ENCODE measurements at places on chromosomes 4 and X.

- no peak for DNase-seq
These were observed 991.8 kb upstream of the SLIT2 start for GRCh38 chr4:19259920-19260319.

DNA sequence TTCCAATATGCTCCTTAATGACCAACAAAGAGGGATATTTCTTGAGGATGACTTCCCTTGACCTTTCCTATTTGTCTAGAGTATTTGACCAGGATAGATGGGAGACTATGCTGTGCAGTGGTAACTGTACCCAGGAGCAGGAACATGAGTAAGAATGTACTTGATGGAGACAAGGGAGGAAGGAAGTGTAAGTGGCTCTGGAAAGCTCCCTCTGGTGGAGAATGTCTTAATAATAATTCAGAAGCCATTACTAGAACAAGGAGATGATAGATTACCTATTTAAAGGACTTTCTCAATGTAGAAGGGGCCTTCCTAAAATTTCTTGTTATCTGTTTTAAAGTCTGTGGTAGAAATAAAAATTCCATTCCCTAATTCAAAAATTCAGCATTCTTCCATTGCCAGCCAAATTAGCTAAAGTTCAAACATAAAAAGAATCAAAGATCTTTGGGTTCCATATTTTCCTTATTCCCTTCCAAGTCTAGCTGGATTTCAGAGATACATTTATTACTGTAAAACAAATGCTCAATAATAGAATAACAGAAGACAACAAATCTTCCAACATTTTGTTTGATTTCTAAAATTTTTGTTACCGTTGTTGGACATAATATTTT lies 83.8 kb downstream of the GRID2 start:
- no peak for DNase-seq

GRCh38 chr4:73922766-73923630 lies 53.8 kb downstream of the CXCL1 start:
- DNase-seq = no peak

DNA sequence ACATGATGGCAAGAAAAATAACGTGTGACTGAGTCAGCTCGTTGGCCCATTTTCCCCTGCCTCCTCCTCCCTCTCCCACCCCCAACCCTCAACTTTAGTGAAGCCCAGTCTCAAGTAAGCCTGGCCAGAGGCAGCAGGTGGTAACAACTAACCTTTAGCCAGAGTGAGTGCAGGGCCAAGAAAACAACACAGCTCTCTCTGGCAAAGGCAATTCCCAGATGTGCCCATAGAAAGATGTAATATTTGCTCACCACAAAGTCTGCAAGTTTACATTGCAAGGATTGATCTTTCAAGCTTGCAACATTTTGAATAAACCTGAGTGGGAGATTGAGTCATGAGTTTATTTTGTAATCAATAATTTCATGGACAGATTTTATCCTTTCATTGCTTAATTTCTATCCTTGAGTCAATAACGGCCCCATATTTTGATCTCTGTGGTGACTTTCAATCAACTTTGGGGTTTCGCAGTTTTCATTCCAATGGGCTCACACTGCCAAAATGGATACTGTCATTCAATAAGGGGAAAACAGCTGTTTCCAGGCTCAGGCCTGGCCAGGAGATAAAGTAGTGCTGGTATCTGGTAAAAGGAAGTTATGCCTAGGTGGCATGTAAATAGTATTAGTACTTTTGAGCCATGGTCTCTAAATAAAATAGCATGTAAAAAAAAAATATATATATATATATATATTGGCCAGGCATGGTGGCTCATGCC lies 130.7 kb upstream of the TMEM164 start:
- no peak for DNase-seq

- no peak for DNase-seq
These were observed 3.0 kb upstream of the ATP1B4 start for GRCh38 chrX:120358737-120359456.

DNA sequence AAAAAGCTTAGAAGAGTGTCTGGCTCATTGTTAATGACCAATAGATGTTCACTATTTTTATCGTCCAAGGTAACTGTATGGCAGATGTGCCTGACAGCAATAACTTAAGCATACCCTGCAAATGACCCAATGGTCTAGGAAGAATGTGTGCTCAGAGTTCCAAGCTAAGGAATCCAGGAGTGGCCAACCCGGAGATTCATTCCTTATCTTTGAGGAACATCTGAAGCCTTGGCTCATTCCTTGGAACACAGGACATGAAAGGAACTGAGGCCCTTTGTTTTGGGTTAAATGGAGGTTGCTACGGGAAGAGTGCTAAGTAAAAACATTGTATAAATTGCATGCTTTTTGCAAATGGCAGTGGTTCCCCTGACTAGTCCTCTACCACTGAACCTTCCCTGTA lies 38.9 kb upstream of the EFNB1 start:
- DNase-seq = no peak

Data from CD4-positive, alpha-beta T cell treated with Interleukin-2 at 100 ng/mL for 4 hours (primary cell).